ENCODE measurements at places on chromosomes 11 and 22. TPM values are rescaled to one million over a fixed set of nuclear protein-coding genes. Genes with fewer than 3 reads are reported as not detected.

KCNK4 gene
- 0.20 TPM for total RNA-seq

MPEG1 gene
- not detected for total RNA-seq

H19 gene
- 65.2 TPM for total RNA-seq

ZP1 gene
- 0.98 TPM for total RNA-seq

RFPL1 gene
- total RNA-seq: not detected

MRGPRF gene
- total RNA-seq: 65.7 TPM

C1QTNF4 gene
- 0.17 TPM for total RNA-seq

LMO1 gene
- not detected for total RNA-seq

RAG2 gene
- total RNA-seq: not detected

MUC2 gene
- total RNA-seq: not detected

Measured in smooth muscle cell of the pulmonary artery (primary cell).